ENCODE measurements at places on chromosomes 1 and 21.

DNA sequence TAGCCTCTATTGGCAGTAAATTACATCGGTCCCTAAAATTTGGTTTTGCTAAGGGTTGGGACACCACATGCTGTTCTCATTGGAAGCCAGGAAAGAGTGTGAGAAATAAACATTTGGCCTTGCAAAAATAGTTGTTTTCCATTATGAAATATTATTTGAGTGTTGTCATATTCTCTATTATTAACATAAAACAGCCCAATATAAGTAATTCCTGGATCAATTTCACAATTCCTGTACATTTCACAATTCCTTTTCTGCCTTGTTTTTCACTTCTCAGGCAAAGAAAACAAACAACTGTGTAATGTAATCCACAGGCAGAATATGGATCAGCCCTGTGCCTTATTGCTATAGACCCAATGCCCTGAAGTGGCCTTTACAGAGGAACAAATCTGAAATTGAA, 40.5 kb downstream of the C1orf87 start:
- no peak for DNase-seq

DNA sequence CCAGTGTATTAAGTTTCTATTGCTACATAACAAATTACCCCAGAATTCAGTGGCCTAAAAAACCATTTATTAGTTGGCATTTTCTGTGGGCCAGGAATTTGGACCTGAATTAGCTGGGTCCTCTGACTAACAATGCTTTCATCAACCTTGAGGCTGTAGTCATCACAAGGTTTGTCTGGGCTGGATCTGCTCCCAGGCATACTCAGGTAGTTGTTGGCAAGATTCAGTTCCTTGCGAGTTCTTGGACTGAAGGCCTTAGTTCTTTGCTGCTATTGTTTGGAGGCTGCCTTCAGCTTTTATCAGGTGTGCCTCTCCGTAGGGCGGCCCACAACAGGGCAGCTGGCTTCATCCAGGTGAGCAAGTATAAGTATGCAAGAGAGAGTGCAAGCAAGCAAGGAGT, 31.4 kb upstream of the DEPDC1 start:
- DNase-seq = no peak

DNA sequence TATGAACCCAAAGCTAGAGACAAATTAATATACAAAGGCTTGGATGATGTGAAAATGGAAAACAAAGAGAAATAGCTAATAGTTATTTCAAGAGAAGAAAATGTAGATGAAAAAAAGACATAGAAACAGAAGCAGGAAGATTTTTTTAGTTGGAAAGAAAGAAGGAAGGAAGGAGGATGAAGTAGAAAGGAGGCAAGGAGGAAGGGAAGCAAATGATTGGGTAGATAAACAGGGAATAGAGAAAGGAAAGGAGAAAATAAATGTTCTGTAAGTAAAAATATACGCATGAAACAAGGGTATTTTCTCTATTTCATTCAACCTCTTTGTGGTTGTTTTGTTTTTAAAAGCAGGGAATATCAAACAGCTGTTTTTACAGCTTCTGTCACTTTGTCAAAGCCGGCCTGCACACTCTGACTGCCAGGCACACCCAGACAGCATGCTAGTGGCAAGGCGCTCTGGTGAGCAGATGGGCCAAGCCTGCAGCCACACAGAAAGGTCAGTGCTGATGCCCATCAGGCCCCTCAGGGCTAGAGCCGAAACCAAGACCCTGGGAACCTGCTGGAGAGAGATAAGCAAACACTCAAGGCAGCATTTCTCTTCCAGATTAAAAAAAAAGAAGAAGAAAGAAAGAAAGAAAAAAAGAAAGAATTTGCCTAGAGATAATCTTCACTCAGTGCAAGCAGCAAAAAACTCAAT, 72.9 kb upstream of the CTTNBP2NL start:
- no peak for DNase-seq

- DNase-seq = no peak
These were observed 306.0 kb downstream of the ASTN1 start for GRCh38 chr1:176858433-176858916.

- no peak for DNase-seq
These were observed 46.5 kb upstream of the NUF2 start for GRCh38 chr1:163275222-163275621.

DNA sequence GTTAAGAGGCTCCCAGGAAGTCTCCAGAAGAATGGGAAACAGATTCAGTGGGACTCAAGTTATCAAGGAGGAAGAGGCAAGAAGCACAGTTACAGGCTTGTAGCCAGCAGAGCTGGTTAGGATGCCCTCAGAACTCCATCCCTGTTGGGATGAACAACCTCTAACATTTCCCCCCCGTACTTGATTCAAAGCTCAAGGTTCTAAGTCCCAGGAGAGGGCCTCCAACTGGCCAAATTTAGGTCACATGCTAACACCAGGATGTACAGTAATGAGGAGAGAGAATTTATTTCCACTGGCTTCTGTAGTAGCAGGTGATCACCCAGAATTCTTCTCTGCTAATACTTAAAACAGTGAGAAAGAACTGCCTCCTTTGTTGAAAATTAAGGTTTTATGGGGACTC, 22.3 kb upstream of the HSPA13 start:
- DNase-seq = no peak

DNA sequence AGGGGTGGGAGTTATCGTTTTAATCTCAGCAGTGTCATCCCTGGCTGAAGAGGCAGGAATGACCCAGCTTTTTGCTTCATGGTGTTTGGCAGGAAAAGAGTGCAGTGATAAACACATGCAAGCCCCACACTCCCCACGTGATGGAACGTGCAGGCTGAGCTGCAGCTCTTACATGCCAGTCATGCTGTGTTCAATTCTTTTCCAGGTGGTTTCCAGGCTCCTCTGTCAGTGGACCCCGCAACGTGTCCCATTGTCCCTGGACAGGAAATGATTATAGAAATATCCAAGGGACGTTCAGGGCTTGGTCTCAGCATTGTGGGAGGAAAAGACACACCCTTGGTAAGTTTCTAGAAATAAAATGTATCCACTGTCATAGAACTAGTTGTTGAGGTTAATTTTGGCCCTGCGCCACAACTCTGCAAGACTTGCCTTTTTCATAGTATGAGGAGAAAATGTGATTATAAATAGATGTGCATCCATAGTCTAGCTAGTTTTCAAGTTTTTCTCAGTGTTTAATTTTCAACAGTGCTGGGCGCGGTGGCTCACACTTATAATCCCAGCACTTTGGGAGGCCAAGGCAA, 110.2 kb upstream of the L1TD1 start:
- DNase-seq = no peak

DNA sequence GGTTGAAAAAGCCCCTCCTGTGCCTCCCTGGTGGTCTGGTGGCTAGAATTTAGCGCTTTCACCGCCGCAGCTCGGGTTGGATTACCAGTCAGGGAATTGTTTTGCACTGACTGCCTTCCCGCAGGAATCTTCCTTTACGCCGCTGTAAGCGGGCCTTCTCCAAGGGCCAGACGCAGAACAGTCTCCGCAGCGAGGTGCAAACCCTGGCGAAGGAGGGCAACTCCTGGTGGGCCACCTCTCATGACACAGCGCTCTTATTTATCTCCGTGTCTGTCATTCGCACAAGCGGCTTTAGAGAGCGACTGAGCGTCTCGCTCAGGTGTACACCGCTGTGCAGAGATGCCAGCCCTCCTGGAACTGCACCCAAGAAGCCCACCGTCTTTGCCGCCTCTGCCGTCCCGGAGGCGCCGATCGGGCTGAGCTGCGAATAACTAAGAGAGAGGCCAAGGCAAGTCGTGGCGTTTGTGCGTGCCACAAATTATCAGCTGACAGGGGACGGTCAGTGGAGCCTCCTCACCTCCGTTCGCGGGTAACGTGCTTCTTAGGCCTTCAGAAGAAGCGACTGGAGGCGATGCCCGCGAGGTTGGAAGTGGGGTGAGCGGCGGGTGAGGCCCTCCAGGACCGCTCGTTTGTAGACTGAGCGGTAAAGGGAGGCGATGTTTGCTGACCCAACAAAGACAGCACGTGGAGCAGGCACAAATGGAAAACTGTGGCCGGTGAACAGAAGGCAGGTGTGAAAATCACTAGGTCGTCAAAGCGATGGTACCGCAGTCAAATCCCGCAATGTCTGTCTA, 93.5 kb downstream of the PRKAB2 start:
- no peak for DNase-seq

DNA sequence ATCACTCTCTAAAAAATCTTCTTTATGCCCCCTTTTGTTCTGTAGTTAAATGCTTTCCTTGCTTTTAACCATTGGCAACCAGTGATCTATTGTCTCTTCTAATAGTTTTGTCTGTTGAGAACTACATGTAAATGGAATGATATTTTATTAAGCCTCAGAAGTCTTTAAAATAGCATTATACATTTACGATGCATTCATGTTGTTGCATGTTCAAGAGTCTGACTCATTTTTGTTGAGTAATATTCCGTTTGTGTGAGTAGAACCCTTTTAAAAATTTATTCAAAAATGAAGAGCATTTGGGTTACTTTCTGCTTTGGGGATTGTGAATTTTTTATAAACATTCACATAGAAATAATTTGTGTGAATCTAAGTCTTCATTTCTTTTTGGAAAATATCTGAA, 1352.9 kb downstream of the NCAM2 start:
- no peak for DNase-seq

DNA sequence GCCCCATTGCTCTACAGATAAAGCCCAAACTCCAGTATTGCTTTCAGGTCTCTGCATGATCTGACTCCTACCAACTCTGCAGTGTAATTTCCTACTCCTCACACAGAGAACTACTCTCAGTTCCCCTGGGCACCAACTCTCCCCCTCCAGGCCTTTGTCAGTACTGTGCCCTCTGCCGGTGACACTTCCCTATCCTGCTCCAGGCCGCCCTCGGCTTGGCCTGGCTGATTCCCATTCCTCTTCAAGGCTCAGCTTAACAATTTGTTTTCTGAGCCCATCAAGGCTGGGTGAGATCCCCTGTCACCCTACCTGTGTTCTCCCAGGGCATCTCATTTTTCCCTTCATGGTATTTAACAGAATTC, 2.6 kb downstream of the SLAMF8 start:
- DNase-seq = peak; percentile 33

- DNase-seq = no peak
These were observed 155.8 kb downstream of the DPYD start for GRCh38 chr1:97764991-97765390.

GRCh38 chr1:220113136-220113695, 19.3 kb downstream of the IARS2 start:
- peak; percentile 12 for DNase-seq

GRCh38 chr1:27033043-27033746, 20.5 kb upstream of the TENT5B start:
- no peak for DNase-seq

DNA sequence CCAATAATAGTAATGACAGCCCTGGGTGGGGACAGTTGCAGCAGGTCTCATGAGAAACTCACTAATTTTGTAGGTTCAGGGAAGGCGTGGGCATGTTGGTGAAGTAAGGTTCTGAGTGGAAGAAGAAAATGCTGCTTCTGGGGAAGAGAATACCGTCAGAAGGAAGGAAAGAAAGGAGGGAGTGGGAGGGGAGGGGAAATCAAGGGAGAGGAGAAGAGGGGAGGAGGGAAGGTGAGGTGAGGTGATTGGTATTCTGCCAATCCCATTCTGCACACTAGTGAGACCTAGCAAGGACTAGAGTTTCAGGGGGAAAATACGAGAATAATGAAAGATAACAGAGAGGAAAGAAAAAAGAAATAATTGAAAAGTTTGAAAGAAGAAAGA, 32.4 kb upstream of the MGST3 start:
- DNase-seq = no peak

GRCh38 chr1:101137144-101138126, 99.4 kb upstream of the S1PR1 start:
- DNase-seq = no peak

DNA sequence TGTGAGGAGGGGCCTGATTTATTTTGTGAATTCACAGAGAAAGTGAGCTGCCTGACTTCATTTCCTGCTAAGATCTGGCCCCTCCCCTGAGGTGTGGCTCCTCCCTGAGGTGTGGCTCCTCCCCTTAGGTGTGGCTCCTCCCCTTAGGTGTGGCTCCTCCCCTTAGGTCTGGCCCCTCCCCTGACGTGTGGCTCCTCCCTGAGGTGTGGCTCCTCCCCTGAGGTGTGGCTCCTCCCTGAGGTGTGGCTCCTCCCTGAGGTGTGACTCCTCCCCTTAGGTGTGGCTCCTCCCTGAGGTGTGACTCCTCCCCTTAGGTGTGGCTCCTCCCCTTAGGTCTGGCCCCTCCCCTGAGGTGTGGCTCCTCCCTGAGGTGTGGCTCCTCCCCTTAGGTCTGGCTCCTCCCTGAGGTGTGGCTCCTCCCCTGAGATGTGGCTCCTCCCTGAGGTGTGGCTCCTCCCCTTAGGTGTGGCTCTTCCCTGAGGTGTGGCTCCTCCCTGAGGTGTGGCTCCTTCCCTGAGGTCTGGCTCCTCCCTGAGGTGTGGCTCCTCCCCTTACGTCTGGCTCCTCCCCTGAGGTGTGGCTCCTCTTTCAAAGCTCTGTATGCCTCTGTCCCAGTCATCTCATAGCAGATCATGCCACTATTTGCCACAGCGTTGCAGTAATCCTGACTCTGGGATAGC, 26.9 kb upstream of the LRRC3 start:
- DNase-seq = peak; percentile 52

DNA sequence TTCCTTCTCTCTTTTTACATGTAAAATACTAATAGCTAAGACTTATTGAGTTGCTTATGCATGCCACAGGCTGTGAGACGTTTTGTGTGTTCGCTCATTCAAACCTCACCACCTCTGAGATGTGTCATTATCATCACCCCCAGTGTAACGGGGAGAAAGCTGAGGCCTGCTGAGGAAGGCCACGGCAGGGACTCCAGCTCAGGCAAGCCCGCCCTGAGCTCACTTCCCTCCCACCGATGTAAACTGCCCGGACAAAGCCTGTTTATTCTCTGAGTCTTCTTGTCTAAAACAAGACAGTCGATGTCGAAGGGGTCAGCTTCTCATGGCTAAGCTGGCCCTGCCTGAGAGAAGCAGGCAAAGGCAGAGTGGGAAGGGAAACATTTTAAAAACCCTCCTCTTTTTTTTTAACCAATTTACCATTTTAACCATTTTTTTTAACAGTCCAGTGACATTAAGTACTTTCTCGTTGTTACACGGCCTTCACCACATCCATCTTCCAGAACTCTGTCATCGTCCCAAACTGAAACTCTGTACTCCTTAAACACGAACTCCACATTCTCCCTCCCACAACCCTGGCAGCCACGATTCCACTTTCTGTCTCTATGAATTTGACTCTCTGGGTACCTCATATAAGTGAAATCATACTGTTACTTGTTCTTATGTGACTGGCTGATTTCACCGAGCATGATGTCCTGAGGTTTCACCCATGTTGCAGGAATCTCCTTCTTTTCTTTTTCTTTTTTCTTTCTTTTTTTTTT, 204.8 kb upstream of the GALNT2 start:
- DNase-seq = no peak

- no peak for DNase-seq
These were observed 36.5 kb downstream of the ARHGEF10L start for GRCh38 chr1:17575797-17576518.

GRCh38 chr1:15803380-15803779, 4.1 kb downstream of the UQCRHL start:
- DNase-seq = peak; percentile 39

Data from Daoy (cell line).